Fibroblast of villous mesenchyme (primary cell): ENCODE measurements at places on chromosomes 5 and 9. TPM values are rescaled to one million over a fixed set of nuclear protein-coding genes. Genes with fewer than 3 reads are reported as not detected.

Gene NAA35
- total RNA-seq: 20.9 and 28.5 TPM in 2 replicates

Gene TMEM267
- 13.2 and 21.2 TPM in 2 replicates for total RNA-seq

Gene BTNL3
- not detected in 2 replicates for total RNA-seq

Gene OLFML2A
- 4.3 and 5.5 TPM in 2 replicates for total RNA-seq

Gene LAMC3
- 0.43 and 1.3 TPM in 2 replicates for total RNA-seq

Gene FGF1
- 8.7 and 16.0 TPM in 2 replicates for total RNA-seq

Gene IL9
- not detected in 2 replicates for total RNA-seq

Gene ENTPD2
- total RNA-seq: not detected in 2 replicates

Gene ADAMTS2
- 30.2 and 44.5 TPM in 2 replicates for total RNA-seq

Gene POLR1E
- 29.0 and 33.7 TPM in 2 replicates for total RNA-seq

DNA sequence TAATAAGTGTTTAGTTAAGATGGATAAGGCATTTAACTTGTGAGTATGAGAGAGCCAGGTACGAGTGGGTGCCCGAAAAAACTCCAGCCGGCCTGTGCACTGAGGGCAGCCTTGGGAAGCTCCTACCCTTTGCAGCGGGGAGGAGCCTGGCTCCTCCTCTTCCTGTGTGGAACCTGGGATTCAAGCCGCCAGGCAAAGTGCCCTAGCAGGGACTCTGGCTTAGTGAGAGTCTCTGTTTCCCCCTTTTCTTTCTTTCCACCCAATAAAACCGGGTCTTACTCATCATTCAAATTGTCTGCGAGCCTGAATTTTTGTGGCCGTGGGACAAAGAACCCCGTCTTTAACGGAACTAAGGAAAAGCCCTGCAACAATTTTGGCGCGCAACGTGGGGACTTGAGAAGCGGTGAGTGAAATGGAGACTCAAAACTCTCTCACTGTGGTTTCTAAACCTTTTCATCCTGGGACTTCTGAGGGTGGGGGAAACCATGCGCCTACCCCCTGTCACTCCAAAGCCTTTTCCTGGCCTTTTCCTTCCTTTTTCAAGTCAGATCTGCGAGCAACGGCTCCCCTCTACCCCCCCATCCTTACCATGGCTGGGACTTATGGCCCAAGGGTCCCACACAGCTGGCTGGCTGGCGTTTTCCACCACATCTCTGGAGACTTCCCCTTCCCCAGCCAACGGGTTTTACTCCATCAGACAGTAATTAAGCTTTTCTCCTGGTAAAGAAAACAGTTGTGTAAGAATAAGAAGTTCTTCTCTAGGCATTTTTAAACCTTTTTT is 535.7 kb upstream of the ACO1 start:
- no peak for DNase-seq

DNA sequence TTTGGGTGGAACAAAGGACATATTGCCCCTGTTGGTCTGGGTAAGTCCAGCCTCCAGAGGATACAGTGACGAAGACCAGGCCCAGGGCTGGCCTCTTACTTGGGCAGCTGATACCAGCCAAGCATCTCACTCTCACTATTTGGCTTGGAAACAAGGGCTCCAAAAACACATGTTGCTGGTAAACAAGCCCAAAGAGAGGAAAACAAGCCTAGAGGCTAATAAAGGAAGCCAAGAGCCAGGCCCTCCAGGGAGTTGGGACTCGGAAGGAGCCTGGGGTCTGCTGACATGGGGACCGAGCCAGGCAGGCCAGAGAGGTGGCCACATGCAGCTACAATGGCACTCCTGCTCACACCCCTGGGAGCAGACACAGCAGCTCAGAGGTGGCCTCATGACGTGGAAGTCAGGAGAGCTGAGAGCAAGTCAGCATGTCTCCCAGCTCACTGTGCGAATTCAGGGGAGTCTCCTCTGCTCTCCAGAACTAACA is 5.7 kb downstream of the SPARC start:
- DNase-seq: peak; percentile 61

- DNase-seq: peak; percentile 38
Observed at GRCh38 chr9:129182625-129183494, 4.8 kb upstream of the IER5L start.

- DNase-seq: no peak
Observed at GRCh38 chr9:131657037-131657377, 82.9 kb downstream of the RAPGEF1 start.

- DNase-seq: no peak
Observed at GRCh38 chr5:90967443-90967842, 408.8 kb downstream of the ADGRV1 start.

DNA sequence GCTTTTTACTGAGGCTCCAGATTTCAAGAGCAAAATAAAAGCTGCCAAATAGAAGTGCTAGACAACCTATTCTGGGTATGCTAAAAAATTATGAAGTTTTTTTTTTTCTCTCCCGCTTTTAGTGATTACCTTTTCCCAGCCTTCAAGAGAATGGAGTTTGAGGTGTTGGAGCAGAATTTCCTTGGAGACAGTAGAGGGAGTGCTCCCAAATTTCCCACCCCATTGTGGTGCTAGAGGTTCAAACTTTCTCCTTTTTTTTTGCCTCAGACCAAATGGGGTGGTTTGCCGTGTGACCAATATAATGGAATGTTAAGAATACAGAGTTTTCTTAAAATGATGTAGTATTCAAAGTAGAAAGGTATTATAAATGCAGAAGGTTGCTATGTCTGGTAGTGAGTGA is 244.2 kb upstream of the RIOK2 start:
- DNase-seq: no peak

GRCh38 chr5:112186401-112186990 is 232.6 kb downstream of the EPB41L4A start:
- DNase-seq: peak; percentile 49

DNA sequence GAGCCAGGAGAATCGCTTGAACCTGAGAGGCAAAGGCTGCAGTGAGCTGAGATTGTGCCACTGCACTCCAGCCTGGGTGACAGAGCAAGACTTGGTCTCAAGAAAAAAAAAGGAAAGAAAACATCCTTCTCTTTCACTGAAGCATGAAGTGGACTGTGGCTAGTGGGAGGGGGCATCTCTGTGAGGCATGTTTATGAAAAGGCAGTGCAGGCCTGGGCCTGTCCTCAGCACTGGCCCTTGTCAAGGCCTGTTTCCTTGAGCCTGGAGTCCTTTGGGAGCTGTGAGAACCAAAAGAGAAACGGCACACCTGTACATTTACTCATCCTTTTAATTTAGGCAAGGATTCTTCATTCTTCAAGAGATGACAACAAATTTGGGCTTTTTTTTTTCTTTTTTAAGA is 18.3 kb upstream of the FUBP3 start:
- no peak for DNase-seq

DNA sequence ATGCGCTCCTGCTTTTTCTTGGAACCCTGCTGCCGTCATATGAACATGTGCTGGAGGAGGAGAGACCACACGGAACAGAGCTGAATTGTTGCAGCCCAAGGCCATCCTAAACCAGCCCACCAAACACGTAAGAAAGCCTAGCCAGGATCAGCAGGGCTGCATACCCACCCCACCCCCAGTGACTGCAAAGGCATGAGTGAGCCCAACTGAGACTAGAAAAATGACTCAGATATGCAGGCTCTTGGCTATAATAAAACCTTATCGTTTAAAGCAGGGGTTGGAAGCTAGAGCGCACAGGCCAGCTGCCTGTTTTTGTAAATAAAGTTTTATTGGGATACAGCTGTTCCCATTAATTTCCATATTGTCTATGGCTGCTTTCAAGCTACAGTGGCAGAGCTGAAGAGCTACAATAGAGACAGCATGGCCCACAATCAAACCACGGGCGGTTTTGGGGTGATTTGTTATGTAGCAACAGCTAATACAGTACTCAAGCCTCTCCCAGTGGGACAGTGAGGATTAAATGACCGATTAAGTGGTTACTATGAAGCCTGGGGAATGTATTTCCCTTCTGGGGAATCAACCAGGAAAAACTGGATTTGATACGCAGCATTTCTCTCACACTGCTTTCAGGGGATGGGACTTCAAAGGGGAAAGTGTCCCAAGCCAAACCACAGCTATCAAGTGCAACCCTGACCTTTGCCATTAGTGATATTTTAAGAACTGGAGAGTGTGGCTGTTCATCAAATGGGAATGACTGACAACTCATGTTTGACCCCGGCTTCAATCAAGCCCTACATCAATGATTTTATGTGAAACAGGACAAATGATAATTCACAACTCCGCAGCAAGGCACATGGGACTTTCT is 6.3 kb downstream of the SHB start:
- DNase-seq: peak; percentile 93

- peak; percentile 56 for DNase-seq
Observed at GRCh38 chr5:108345541-108346171, 36.2 kb downstream of the FBXL17 start.

DNA sequence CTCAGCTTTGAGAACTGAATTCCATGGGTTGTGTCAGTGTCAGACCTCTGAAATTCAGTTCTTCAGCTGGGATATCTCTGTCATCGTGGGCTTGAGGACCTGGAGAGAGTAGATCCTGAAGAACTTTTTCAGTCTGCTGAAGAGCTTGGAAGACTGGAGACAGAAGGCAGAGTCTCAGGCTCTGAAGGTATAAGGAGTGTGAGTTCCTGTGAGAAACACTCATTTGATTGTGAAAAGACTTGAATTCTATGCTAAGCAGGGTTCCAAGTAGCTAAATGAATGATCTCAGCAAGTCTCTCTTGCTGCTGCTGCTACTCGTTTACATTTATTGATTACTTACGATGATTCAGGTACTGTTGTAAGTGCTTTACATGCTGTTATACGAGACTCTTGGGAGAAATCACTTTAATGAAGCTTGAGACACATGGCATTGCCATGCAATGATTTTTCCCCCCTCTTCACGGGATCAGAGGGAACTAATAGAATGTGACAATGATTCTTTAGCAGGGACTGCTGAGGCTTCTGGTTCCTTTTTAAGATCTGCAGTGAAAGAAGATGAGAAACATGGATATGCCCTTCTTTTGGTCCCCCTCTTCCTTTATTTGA is 63.8 kb downstream of the PTTG1 start:
- no peak for DNase-seq

GRCh38 chr5:81288021-81288433 is 13.4 kb upstream of the ZCCHC9 start:
- no peak for DNase-seq

DNA sequence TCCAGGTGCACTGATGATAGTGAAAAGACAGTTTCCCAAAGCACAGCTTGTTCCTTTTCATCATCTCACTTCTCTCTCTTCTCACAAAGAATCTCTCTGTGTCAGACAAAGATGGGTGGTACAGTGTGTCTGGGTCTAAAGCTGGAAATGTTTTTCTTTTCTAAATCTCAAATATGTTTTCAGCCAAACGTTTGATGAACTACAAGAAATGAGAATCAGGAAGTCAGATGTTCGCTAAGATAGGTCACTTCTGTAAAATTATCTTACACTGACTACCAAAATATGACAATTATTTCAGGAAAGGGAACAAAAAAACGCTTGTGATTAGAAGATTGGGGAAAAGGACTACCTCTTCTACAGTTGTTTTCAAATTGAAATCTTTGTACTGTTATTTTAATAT is 708.8 kb downstream of the PTPRD start:
- DNase-seq: no peak

DNA sequence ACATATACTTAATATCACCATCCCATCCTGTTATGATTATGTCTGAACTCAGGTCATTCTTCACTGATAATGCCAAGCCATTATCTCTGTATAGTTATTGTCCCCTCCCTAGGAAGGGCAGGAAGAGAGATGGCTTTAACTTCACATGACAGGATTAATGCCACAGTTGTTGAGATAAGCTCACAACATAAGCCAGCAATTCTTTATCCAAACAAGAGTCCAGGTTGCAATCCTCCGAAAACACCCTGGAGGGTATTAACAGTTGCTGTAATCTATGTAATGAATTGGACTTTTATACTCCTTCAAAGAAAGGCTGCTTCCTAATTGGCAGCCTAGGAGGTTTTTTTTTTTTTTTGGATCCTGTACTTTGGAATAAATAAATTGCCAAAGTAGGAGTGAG is 779.4 kb downstream of the SEMA5A start:
- no peak for DNase-seq

GRCh38 chr5:94968507-94969095 is 316.3 kb downstream of the MCTP1 start:
- DNase-seq: peak; percentile 62

DNA sequence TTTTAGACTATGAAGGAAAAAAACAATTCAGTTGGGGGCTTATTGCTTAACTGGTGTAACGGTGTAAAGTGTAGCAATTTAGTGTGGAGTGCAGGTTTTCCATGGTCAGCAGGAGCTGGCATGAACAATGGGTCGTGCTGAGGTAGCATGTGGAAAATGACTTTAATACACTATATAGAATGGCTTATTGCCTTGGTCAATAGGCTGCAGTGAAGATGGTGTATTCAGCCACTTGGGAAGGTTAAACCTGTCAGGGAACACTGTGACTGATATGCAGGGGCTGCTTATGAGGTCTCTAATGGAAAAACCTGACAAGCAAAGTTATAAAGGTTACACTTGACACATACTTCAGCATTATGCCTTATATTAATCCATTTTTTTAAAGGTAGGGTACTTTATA is 764.7 kb upstream of the ARRDC3 start:
- DNase-seq: no peak

DNA sequence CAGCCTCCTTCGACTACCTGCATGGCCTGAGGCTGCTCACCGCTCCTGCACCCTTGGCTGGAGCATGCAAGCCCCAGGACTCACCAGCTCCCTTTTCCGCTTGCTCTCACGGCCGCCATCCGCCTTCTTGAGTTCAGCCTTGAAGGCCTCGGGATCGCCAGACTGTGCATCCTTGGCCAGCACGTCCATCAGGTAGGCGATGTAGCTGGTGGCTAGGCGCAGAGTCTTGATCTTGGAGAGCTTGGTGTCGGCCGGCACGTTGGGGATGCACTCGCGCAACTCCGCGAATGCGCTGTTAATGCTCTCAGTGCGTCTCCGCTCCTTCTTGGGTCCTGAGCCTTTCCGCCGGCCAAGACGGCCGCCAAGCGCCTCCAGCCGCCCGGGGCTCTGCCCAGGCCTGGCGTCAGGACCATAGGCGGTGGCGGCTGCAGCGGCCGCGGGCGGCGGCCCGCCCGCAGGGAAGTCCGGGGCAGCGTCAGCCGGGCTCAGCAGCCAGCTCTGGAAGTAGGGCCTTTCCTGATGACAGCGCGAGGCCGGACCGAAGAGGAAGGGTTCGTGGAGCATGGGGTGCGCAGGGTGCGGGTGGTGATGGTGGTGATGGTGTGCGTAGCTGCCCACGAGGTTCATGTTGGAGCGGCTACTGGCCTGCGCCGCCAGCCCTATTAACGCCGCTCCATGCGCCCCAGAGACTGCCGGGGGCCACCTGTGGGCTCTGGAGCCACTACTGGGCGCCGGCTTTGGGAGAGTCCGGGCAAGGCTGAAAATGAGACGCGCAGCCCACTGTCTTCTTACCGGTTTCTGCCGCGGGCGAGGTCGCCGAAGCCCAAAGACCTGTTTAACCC is 424 bp downstream of the HAND1 start:
- no peak for DNase-seq

DNA sequence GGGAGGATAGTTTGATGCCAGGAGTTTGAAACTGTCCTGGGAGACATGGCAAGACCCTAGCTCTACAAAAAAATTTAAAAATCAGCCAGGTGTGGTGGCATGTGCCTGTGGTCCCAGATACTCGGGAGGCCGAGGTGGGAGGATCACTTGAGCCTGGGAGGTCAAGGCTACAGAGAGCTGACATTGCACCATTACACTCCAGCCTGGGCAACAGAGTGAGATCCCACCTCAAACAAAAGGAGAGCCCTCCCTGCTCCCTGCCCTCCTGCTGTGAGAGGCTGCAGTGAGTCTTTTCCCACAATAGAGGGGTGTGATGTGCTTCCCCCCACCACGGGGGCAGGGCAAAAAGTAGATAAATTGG is 10.1 kb upstream of the CCDC187 start:
- no peak for DNase-seq
